Inflammatory macrophage (primary cell): ENCODE measurements at places on chromosomes 11 and 22.

GRCh38 chr11:11806586-11806985 is 35.2 kb upstream of the USP47 start:
- no peak for DNase-seq

GRCh38 chr11:120272303-120272702 is 32.4 kb downstream of the POU2F3 start:
- no peak for DNase-seq

DNA sequence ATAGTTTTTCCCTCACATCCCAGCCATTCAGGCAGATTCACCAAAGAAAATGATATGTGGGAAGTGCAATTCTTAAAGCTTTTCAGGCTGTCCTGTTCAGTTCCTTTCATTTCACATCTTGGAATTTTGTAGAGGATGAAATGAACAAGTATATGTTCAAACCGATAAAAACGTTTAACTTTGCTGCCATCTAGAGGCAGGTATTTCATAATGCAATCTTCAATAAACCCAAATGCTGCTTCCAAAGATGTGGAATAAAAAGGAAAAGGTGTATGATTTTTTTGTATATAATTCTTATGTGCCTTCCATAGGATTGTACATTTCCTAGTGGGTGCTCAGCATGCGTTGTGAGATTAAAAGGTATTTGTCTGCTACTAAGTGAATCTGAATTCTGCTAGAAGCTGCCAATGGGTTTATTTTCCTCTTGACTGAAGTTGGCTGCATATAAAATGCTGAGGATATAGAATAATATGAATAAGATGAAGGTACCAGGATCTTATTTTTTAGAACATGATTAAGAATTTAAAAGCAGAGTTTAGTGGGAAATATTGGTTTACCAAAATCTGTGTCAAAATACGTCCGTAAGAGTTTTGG is 199.3 kb downstream of the PGR start:
- DNase-seq: peak; percentile 39

DNA sequence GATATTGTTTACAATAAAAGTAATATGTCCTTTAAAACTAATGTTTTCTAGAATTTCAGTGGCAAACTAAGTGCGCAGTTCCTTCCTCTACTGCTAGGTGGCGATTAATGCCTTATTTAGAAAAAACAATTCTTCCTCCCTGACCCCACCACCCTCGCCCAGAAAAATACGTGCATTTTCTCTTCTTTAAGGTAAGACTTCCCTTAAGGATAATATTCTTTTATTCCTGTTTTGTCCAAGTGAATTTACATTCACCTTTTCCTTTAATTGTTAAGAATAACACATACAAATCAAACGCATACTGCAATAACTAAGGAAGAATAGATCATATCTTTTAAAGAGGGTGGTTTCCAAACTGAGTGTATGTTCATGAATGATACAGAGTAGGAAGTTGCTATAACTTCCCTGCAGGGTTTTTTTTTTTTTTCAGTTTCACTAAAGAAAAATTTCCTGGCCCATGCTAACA is 17.0 kb upstream of the PSMA1 start:
- peak; percentile 67 for DNase-seq

GRCh38 chr11:130133716-130134115 is 25.9 kb upstream of the ST14 start:
- no peak for DNase-seq

DNA sequence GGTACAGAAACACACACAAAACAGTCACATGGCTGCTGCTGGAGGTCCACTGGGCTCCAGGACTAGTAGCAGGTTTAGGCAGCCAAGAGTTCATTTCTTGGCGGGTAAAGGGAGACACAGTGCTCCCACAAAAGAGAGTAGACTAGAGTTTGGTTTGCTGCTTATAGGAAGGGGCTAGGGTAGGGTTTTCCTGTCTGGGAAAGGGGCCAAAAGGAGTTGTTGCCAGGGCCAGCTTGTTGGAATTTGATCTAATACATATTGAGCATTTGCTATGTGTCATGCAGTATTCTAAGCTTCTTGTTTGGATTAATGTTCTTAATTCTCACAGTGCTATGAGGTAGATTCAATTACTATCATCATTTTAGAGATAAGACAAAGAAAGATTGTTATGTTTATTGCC is 195.1 kb upstream of the PLET1 start:
- DNase-seq: no peak

DNA sequence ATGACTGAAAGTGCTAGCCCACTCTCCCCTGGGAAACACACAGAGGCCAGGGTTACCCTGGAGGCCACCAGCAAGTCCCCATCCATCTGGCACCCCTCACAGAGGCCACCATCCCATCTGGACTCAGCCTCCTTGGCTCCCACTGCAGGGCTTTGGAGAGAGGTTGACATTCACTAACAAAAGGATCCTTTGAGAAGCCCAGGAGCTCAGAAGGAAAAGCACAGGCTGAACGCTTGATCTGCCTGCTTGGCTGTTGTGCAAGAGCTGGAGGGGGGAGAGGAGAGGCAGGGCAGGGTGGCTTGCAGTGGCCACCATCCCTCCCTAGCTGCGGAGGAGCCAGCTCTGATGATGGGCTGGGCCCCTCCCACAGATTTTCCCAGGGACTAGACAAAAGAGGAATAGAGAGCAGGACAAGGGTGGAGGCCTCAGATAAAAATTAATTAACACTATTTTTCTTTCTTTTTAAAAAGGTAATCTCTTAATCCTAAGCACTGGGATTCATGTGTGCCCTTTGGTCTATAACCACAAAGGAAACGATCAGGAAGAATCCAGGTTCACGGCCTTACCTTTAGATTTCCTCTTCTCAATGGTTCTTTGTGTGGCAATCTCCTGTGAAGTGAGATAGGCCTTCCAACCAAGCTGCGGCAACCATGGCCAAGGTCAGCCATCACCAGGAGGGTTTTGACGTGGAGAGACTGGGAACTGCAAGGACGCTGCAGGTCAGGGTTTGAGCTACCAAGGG is 154.7 kb downstream of the BARX2 start:
- no peak for DNase-seq

- peak; percentile 82 for DNase-seq
These were observed 150.9 kb upstream of the THY1 start for GRCh38 chr11:119573858-119574257.

GRCh38 chr22:50115693-50116092 is 25.9 kb downstream of the MOV10L1 start:
- DNase-seq: no peak

- no peak for DNase-seq
These were observed 1.1 kb downstream of the FAT3 start for GRCh38 chr11:92225568-92226330.
